ENCODE measurements at places on chromosomes 13 and 19. TPM values are rescaled to one million over a fixed set of nuclear protein-coding genes. Genes with fewer than 3 reads are reported as not detected.

DNA sequence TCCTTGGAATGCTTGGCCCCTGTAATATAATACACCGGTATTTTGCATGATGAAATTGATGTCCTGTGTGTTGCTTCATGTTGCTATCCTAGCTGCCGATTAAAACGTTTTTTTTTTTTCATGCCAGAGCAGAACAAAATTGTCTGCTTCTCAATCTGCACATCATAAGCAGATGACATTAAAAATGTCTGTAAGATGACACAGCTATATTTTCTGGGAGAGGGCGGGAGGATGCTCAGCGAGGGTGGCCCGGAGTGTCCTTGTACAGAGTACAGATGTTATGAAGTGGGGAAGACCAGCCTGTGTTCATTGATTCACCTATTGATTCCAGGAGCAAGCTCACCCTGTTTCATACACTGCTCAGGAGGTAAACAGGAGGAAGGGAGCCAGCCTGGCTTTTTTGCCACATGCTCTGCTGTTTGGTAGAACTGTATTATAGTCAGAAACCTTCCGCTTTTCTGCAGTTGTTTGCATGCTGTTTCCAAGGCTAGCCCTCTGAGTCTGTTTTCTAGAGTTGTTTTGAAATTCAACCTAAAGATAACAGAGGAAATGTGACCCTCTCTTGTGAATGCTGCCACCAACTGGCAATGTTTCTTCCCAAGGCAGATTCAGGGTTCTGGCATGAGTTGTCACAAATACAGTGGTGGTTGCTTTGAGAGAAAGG lies 4.7 kb upstream of the IRS2 start:
- H3K27ac ChIP-seq, result no peak overlapping the region
- H3K27me3 ChIP-seq, result no peaks in the 10 kb centered on the region
- H3K4me1 ChIP-seq, result no peaks in the 10 kb centered on the region
- H3K36me3 ChIP-seq, result no peaks in the 10 kb centered on the region
- no peak overlapping the region for H3K4me3 ChIP-seq

DNA sequence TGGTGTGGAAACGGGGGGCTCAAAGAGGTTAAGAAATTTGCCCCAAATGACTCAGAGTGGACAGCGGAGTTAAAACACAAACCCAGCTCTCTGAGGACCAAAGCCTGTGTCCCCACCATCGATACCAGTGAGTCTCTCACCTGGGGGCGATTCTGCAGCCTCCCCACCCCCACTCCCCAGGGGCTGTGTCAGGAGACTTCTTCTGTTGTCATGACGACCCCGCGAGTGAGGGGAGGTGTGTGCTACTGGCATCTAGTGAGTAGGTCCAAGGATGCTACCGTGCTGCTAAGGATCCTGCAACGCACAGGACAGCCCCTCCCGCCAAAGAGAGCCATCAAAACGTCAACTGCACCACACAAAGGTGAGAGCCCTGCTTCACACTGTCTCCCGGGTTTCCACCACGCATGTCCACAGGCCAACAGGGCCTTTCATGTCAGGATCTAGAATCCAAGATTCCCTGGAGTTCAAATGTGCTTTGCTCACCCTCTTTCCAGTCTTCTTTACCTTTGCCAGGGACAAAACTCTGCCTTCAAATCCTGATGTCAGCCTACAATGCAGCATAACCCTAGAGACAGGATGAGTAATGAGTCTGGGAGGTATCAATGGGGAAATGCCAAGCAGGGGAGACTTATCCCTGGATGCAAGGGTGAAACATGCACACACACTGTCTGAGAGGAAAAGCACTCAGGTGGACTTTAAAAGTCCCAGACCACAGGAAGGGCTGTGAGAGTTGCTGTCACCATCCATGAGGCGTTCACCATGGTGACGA lies 3.9 kb downstream of the RANBP3 start:
- no peaks in the 10 kb centered on the region for H3K36me3 ChIP-seq
- H3K4me1 ChIP-seq, result peaks cover 8% of the 10 kb centered on the region

Gene ANKLE1
- total RNA-seq, result 1.6 TPM

- H3K27ac ChIP-seq, result no peak overlapping the region
- H3K4me3 ChIP-seq, result no peak overlapping the region
- H3K36me3 ChIP-seq, result no peaks in the 10 kb centered on the region
- H3K27me3 ChIP-seq, result no peaks in the 10 kb centered on the region
- H3K4me1 ChIP-seq, result no peaks in the 10 kb centered on the region
Measured at GRCh38 chr13:98824376-98825160, 72.1 kb upstream of the SLC15A1 start.

DNA sequence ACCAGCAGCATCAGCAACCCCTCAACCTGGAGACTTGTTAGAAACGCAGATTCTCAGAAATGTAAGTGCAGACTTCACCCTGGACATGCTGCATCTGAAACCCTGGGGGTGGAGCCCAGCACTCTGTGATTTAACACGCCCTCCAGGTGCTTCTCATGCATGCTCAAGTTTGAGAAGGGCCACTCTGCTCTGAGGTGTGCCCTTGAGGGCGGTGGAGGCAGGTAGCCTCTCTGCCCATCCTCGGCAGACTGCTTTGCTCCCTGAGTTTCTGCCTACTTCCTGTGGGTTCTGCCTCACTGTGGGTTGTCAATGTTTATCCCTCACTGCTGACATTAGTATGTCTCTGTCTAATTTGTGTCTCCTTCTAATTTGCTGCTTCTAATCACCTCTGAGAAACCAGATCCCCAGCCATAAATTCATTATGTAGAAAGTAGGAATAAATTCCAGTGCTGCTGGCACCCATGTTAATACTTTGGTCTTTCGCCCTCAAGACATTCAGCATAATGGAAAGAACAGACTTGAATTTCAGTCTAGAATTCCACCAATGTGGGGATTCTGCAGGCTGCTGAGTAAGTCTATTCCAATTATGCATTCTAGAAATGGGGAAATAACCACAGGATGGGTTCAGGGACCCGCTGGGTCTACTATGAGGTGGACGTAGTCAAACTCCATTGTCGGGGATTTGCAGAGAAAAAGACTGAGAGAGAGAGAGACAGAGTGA lies 51.3 kb upstream of the CYSLTR2 start:
- no peaks in the 10 kb centered on the region for H3K36me3 ChIP-seq
- no peak overlapping the region for H3K27ac ChIP-seq
- H3K4me1 ChIP-seq, result no peaks in the 10 kb centered on the region
- H3K27me3 ChIP-seq, result no peaks in the 10 kb centered on the region
- no peak for DNase-seq

DNA sequence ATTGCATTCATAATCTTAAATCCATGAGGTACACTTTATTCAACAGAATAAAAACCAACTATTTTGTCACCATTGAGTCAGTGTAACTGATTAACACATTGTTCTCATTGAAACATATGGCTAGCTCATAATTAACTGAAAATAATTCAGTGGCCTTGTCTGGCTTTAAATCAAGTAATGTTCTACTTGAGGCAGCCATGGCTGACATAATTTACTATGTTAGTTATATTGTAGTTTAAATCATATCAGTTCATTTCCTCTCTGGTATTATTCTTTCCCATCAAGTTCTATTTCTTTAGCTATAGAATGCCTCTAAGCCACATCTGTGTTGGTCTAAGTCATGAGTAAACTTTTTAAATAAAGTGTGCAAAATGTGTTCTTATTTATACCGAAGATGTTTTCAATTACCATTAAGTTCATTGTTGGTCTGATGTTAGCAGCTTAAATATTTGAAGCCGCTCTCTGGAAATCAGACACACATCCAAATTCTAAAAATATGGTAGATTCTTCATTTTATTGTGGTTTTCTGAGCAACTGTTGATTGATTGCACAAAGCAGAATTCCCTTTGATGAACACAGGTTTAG lies 393.7 kb downstream of the GPC6 start:
- H3K27ac ChIP-seq, result no peak overlapping the region
- H3K36me3 ChIP-seq, result no peaks in the 10 kb centered on the region
- no peaks in the 10 kb centered on the region for H3K4me1 ChIP-seq
- DNase-seq, result no peak
- H3K27me3 ChIP-seq, result no peaks in the 10 kb centered on the region

DNA sequence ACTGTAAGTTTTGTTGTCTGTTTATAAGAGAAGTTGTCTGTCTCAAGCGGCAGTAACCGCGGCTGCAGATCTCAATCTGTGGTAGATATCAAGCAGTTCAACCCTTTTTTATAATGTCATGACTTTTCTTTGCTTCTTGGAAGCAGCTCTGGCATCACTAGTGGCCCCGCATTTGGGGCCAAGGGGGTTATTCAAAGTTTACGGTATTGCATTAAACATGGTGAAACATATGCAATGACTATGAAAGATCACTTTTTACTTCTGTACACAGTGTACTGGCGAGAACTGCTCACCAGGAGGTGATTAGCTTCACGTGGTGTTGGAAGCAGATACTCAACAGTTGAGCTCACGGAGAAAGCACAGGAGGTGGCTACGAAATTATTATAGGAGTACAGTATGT lies 4.6 kb upstream of the FFAR3 start:
- DNase-seq, result no peak
- no peak overlapping the region for H3K4me3 ChIP-seq
- H3K36me3 ChIP-seq, result no peaks in the 10 kb centered on the region
- H3K27me3 ChIP-seq, result no peaks in the 10 kb centered on the region
- H3K27ac ChIP-seq, result no peak overlapping the region
- H3K4me1 ChIP-seq, result no peaks in the 10 kb centered on the region

- no peaks in the 10 kb centered on the region for H3K4me1 ChIP-seq
- peak overlapping the region; percentile 44 for H3K27ac ChIP-seq
- no peaks in the 10 kb centered on the region for H3K36me3 ChIP-seq
- no peaks in the 10 kb centered on the region for H3K27me3 ChIP-seq
Measured at GRCh38 chr13:73171926-73172325, 113.1 kb downstream of the KLF5 start.

DNA sequence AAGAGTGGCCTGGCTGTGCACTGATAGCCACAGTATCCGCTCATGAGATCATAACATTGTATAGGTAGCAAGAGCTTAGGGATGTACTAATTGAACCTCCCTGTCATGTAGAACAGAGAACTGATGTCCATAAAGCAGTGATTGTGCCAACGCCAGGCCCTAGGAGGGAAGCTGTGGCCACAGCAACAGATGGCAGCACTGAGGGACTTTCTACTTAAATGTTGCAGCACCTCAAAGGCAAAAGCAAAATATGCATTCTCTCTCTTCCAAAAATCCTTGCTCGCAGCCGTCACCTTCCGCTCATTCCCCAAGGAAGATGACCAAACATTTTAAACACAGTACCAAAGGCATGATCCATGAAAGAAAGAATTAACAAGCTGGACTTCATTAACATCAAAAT lies 32.3 kb downstream of the COL4A1 start:
- no peaks in the 10 kb centered on the region for H3K27me3 ChIP-seq
- no peaks in the 10 kb centered on the region for H3K36me3 ChIP-seq
- H3K4me1 ChIP-seq, result no peaks in the 10 kb centered on the region
- H3K27ac ChIP-seq, result no peak overlapping the region
- DNase-seq, result no peak

All from breast epithelium (tissue), 4 donors.